Foreskin fibroblast (primary cell): ENCODE measurements at places on chromosomes 3 and 15.

DNA sequence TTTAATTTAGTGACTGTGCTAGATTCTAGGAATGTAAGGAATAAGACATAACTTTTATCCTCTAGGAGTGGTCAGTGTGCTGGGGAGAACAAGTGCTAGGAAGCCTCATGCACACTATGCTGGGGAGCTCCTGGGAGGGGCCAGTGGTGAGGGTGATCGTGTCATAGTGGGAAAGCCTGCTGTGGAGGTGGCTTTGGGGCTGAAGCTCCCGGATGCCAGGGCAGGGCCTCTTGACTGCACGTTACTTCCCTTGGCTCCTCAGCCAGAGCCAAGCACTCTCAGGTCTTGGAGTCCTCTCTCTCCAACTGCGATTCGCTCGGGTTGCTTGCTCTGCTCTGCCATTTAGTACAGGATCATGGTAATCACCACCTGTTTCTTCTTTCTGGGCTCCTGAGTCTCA lies 33.6 kb downstream of the SQOR start:
- DNase-seq: no peak

GRCh38 chr3:131786386-131786785 lies 248.4 kb downstream of the CPNE4 start:
- DNase-seq: no peak

DNA sequence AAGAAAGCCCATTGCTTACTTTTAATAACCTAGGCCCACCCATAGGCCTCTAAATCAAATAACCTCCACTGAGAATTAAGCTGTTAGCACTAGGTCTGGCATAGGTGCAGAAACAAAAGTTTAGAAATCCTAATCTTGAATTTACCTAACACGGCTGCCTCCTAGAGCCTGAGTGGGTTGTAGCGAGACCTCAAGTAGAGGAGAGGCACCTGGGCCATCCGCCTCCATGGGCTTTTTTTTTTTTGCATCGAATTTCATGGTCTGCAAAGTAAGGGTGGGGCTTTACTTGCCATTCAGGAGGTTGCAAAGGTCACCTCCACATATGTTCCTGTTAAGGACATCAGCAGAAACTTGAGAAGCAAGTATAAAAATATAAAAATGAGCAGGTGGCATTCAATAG lies 6.6 kb upstream of the TPM1 start:
- DNase-seq: no peak

GRCh38 chr3:63910891-63911290 lies 1.3 kb downstream of the SCAANT1 start:
- peak; percentile 41 for DNase-seq

GRCh38 chr3:100044369-100044768 lies 69.9 kb downstream of the FILIP1L start:
- no peak for DNase-seq

DNA sequence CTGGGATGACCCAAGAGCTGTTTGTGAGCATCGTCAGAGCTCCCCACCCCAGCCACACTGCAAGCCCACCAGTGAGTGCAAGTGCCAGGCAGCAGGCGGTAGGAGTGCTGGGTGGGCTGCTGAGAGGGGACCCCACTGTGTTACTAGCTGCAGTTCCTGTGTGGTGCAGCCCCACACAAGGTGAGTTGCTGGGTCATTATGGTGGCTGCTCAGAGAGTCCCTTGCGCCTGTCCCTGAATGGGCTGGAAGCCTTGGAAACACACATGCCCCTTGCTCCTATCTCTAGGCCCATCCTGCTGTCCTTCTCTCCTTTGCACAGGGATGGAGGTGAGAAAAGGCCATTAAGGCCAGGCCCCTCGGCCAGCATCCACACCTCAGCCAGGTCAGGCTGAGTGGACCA lies 83.7 kb downstream of the SEC22A start:
- no peak for DNase-seq

DNA sequence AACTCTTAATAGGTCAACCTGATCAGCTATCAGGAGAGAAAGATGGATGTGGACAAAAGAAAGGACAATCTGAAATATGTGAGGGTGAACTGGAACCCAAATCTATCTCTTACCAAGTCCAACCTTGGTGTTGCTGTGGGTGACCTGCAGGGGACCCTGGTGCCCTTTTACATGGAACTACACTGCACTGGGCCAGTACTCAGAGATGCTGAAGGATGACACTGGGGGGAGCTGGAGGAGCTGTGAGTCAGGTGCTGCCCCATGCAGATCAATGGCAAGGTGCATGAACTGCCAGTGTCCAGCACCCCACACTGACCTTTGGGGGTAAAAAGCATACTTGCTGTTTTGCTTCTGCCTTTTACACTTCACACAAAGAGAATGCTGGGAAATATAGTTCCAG lies 55.6 kb upstream of the TBC1D5 start:
- DNase-seq: no peak

DNA sequence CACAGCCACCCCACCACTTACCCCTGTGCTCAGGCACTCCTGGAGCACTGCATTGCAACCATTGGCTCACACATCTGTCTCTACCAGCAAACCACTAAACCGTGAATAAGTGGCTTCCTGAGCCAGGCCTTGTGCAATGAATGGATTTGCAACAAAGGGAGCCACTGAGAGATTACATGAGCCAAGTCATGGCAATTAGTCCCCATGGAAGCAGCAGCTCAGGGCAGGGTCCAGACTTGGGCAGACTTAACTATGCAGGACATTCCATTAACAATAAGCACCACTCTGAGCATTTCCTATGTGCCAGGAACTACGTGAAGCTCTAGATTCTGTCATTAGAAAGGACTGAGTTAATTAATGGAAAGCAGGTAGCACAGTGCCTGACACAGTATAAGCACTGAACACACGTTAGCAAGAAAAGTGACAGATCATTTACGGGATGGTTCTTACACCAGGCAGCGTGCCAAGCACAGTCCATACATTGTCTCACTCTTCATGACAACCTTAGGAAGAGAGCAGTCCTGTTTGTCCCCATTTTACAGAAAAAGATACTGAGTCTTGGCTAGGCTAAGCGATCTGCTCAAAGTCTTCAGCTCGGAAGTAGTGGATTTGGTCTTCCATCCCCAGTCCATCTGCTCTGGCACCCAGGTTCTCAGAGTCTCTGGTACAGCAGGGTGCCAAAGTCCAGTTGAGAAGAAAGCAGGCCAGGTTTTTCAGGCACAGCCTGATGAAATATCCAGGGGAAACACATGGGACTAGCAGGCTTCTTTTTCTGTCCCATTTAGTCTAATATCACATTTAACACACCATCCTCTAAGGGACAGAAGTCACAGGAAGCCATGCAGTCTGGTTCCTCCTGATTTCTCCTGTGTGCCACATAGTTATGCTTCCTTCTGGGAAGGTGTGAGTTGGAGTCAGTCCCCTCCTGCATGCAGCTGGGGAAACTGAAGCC lies 44.1 kb downstream of the LIPC start:
- DNase-seq: peak; percentile 56

DNA sequence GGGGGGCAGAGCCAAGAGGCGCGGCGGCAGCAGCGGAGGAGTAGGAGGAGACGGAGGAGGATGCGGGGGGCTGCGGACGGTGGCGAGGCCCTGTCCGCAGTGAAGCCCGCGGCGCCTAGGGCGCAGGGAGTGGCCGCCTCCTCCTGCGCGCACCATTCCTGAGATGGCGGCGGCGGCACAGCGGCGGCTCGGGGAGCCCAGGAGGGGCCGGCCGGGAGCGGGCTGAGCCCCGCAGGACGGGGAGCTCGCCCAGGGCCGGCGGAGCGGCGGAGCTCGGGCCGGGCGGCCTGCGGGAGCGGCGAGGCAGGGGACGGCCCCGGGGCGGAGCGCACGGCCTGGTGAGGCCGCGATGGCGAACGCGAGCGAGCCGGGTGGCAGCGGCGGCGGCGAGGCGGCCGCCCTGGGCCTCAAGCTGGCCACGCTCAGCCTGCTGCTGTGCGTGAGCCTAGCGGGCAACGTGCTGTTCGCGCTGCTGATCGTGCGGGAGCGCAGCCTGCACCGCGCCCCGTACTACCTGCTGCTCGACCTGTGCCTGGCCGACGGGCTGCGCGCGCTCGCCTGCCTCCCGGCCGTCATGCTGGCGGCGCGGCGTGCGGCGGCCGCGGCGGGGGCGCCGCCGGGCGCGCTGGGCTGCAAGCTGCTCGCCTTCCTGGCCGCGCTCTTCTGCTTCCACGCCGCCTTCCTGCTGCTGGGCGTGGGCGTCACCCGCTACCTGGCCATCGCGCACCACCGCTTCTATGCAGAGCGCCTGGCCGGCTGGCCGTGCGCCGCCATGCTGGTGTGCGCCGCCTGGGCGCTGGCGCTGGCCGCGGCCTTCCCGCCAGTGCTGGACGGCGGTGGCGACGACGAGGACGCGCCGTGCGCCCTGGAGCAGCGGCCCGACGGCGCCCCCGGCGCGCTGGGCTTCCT lies at the start of gene GPR27:
Gene GPR27 (plus strand): TSS at position 155 of the 909 bp plus-strand sequence. CDS start 195 bp downstream, at position 350.
- peak; percentile 70 for DNase-seq

DNA sequence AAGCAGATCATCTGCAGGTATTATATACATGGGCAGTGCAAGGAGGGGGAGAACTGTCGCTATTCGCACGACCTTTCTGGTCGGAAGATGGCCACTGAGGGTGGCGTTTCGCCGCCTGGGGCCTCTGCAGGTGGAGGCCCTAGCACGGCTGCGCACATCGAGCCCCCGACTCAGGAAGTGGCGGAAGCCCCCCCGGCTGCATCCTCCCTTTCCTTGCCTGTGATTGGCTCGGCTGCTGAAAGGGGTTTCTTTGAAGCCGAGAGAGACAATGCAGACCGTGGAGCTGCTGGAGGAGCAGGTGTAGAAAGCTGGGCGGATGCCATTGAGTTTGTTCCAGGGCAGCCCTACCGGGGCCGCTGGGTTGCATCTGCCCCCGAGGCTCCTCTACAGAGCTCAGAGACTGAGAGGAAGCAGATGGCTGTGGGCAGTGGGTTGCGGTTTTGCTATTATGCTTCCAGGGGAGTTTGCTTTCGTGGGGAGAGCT lies 639 bp downstream of the MKRN3 start:
- DNase-seq: no peak

GRCh38 chr15:69862540-69862939 lies 235.2 kb downstream of the TLE3 start:
- no peak for DNase-seq

DNA sequence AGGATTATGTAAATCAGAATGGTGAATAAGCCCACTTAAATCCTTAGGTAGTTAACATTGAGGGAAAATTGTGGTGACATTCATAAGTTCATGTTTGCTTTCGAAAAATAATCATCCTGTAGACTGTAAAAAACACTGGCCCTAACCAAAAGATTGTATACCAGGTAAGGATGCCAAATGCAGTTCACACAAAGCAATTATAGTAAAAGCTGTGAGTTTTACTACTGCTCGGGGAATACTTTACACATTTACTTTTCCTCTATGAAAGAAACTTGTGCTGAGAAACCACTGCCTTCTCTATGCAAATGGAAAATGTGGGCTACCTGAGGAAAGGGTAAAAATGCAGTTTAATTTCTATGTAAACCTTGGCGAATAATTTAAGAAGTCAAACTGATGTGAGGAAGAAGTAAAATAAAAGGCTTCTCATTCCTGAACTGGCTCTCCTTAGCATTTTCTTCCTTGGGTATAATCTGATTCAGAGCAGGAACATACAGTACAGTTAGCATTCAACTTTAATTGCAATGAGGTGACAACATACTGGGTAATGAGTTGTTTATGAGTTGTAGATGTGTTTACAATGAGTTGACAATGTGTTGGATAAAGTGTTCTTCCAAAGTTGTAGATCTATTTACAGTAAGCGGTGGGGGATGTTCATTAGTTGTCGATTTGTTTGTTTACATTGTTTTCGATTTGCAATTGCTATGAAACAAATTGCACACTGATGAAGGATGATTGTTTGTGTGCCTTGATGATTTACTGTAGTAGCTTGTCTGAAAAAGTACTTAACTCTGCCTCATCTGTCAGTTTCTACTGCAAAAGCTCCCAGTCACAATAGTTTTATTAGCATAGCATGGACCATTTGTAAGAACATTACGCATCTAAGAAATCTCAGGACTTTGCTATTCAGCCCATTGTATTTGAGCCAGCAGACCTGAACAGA lies 453.0 kb upstream of the DPH6 start:
- no peak for DNase-seq

GRCh38 chr15:78044407-78045155 lies 32.9 kb downstream of the TBC1D2B start:
- DNase-seq: no peak

DNA sequence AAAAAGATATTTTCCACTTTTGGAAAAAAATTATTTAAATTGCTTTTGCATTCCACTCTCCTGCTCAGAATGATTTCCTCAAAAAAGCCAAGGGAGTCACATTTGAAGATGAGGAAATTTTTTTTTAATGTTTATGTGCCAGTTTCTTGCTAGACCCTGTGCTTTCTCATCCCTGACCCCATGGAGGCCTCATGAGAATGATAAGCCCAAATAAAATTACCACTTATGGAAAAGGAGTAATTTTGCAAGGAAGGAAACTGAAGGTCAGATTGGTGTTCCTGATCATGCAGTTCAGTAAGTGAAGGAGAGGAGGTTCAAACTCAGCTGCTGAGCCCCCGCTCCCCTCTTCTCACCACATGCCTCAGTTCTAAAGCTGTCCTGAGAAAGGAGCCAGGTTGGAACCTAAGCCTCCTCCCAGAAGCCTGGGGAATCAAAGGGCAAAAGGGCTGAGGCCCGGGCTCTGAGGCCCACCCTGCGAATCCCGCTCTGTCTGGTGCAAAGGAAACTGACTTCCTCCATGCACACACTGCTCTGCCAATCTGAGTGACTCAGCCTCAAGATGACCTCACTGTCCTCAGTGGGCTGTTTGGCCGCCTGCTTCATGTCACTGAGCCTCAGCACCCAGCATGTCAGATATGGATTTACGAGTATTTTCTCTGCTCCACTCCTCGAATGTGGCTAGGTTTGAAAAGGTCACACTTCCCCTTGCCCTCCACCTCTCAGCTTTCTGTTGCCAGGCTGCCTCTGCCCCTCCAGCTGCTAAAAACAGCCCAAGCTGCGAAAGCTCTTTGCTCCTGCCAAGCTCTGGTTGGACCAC lies 56.9 kb upstream of the FLNB start:
- peak; percentile 84 for DNase-seq
